Activated naive CD4-positive, alpha-beta T cell treated with anti-CD3 and anti-CD28 coated beads, Interleukin-2, amount 50 U/mL, for 16 hours (primary cell): ENCODE measurements at places on chromosomes 2 and 18.

DNA sequence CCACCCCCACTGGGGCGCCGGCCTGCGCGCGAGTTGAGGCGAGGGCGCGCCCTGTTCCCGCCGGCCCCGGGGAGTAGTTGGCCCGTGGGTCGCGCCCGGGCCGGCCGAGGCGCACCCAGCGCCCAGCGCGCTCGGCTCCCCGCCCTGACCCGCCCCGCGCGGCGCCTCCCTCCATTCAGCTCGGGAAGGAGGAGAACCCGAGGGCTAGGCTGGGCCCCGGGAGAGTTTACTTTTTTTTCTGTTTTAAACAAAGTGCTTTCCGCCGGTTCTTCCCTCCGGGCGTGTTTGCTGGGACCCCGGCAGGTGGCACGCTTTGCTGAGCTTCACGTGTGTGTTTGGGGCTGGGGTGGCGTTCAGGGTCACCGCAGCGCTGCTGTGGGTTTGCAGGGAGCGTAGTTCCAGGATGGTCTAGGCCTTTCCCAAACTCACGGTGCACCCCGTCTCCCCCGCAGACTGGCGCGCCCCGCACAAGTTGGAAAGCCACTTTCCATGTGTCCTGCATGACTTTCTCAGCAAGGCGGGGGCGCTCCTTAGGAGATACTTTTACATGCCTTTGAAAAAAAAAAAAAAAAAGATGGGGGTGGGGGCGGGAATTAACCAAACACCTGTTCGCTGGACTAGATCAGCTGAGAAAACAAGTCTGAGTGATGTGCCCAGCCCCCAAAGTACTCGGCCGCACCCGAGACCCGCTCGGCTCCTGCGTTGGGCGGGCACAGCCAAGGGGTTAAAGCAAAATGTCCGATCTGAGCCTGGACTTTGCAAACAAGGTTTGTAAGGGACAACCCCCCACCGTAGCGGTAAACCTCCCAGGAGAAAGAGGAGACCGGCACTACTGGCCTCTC lies 825 bp downstream of the ITGA6 start:
- DNase-seq = peak; percentile 77

DNA sequence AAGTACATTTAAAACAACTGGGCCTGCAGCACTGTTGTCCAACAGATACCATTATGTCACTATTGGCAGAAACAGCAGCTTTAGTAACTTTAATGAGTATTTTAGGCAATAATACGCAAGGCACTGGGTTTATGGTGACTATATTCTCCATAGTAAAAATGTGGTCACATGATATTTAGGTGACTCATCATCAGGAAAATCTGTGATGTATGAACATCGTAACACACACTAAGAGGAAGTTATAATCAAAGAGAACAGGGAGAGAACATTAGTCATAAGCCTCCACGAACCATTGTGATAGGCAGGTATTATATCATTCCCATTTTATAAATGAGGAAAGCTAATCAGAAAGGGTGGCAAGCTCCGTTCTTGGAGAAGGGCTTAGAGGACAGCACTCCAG lies 36.9 kb downstream of the RAPH1 start:
- no peak for DNase-seq

DNA sequence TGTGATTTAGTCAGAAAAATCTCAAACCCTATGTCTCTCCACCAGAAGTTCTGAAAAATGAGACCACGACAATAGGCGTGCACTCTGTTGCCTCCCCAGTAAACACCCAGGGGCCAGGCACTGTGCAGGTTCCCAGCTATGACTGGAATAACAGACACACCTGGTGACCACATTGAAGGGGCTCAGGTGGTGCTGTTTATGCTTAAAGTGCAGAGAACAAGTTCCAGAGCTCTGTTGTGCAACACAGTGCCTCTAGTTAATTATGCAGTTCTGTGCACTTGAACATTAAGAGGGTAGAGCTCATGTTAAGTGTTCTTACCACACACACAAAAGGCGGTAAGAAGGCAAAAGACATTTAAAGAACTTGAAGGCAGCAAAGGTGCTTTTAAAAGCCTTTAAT lies 52.6 kb upstream of the AFF3 start:
- DNase-seq = no peak

DNA sequence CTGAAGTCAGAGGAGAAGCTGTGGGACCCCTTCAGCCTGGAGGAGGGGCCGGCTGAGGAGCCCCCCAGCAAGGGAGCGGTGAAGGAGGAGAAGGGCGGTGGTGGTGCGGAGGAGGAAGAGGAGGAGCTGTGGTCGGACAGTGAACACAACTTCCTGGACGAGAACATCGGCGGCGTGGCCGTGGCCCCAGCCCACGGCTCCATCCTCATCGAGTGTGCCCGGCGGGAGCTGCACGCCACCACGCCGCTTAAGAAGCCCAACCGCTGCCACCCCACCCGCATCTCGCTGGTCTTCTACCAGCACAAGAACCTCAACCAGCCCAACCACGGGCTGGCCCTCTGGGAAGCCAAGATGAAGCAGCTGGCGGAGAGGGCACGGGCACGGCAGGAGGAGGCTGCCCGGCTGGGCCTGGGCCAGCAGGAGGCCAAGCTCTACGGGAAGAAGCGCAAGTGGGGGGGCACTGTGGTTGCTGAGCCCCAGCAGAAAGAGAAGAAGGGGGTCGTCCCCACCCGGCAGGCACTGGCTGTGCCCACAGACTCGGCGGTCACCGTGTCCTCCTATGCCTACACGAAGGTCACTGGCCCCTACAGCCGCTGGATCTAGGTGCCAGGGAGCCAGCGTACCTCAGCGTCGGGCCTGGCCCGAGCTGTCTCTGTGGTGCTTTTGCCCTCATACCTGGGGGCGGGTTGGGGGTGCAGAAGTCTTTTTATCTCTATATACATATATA lies 46.0 kb downstream of the BOLA3 start:
- no peak for DNase-seq

DNA sequence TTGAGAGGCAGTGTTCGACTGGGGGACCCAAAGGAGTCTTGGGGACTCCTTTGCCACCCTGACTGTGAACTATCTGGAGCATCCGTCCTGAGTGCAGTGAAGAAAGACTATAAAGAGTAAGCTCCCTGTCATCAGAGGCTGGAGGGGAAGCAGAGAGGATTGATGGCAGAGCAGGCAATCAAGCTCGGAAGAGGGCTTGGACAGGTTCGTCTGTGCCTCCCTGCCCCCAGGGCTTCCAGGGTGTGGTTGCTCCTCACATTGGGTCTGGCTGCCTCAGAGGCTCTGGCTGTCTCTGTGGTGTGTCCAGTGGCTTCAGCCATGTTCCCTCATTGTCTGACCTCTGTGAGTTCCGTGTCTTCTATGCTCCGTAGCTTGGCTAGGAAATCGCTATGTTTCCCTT lies 13.8 kb upstream of the EN1 start:
- DNase-seq = no peak

- DNase-seq = no peak
Observed at GRCh38 chr2:72896446-72896845, 9.2 kb downstream of the SPR start.

DNA sequence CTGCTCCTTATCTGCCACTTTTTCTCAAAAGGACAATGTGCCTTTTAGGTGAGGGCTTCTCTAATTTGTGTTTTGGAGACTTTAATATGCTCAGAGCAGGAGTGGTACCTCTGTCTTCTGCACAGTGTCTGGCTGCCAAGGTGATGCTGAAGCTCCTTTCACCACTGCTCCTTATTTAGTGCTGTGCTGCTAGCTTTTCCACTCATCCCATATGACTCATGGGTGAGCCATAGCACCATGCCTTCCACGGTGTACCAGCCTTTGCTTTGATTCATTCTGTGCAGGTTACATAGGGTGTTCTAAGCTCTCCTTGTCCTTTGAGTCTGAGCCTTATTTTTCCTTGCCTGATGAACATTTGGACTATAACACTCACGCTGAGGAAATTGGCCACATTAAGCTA lies 202.4 kb downstream of the ARL6IP6 start:
- DNase-seq = no peak
